Right cardiac atrium (tissue), 5 donors: ENCODE measurements at places on chromosomes 4 and X.
A peak's percentile ranks its signal among the peaks of the same experiment; 100 is the strongest.

- peak; percentile 84 for DNase-seq
Measured at GRCh38 chrX:53440621-53441517, 6.7 kb upstream of the HSD17B10 start.

DNA sequence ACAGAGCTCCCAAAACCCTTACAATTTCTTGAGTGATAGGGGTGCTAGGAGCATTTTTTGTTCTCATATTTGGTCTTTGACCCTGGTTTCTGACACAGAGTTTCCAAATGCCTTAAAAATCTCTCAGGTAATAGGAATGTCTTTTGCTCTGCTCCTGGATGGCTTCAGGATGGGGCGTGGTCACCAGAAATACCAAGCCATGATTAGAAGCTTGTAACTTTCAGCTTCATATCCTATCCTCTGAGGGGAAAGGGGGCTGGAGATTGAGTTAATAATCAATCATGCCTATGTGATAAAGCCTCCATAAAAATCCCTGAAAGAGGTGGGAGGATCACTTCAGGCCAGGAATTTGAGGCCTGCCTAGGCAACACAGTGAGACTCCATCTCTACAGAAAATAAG, 34.6 kb upstream of the IL9R start:
- DNase-seq = no peak

- no peak for DNase-seq
Measured at GRCh38 chr4:32196950-32197688, 1477.0 kb downstream of the PCDH7 start.

DNA sequence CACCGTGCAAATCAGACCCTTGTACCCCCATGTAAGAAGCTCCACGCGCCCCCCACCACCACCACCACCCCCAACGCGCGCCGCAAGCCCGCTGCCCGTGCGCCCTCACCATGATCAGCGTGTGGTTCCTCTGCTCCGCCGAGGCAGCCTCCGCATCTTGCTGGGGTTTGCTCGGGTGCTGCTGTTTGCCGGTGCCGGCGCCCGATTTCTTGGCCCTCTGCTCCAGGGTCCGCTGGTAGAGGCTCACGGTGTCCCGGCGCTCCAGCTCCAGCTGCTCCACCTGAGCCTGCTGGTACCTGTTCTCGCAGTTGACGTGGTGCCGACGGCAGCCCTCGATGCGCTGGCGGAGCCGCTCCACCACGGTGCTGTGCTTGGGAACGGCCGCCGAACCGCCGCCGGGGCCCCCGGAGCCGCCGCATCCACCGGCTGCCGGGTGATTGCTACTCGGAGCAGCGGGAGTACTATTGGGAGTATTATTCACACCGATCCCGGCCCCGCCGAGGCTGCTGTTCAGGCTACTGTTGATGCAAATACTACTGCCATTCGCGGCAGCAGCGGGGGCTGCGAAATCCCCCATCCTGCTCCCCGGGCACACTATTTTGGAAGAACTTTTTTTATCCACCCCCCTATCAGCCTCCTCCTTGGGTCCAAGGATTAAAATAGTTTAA, 1.1 kb downstream of the MAML3 start:
- DNase-seq = peak; percentile 54

DNA sequence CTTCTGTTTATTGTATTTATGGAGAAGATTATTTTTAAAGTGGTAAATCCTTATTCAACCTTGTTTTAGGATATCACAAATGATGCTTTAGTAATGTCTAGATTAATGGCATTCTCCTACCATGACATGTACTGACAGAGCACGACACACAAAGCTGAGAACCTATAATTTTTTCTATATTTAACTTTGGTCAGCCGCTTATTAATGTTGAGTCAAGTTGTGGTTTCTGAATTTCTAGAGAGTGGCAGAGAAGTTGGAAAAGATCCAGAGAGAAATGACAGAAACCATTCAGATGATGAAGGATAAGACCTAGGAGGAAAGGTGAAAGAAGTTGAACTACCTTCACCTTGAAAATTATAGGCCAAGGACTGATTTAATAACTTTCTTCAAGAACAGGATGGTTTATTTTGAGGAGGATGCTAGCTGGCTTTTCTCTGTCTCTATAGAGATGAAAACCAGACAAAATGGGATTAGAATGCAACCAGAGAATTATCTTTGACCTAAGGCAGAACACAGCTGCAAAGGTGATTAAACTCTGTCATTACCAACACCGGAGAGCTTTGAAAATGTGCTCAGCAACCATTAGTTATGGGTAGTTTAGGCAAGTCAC, 62.6 kb upstream of the TSPAN5 start:
- DNase-seq = no peak

- no peak for DNase-seq
Measured at GRCh38 chr4:156347412-156348075, 393.9 kb upstream of the CTSO start.

DNA sequence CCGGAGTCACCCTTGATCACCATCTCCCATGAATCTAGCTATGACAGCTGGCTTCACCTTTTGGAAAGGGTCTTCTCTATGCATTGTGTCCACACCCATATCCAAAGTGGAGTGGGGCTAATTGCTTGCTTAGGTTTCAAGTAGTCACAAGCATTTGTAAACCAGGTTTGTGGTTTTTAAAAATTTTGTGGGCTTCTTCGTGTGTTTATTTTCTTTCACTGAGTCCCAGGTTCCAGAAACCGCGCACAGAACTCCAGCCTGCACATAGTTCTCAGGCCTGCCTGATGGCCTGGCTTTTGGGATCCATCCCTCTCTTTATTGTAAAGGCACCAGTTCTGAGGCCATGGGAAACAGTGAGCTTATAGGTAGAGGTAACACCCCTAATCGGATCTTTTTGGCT, 70.2 kb upstream of the TLR3 start:
- no peak for DNase-seq

DNA sequence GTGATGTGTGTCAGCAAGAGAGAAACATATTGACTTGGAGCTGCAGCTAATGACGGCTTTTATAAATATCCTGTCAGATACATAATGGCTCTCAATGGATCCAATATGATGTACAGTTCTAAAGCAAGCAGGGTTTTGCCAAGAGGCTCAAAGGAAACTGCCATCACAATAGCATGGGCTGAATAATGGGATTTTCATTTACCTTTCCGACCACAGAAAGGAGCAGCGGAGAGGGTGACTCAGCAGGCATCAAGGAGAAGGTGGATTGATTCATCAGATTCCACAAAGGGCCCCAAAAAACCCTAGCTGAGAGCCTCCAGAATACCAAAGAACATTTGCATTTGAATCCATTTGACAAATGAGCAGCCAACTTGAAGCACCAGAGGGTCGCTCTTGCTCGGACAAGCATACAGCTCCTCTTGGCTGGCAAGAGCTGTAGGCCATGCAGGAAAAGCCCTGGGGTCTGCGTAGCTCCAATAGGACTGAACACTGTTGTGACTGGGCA, 355.7 kb upstream of the NOCT start:
- DNase-seq = no peak
